ENCODE measurements at places on chromosomes 2 and 18. TPM values are rescaled to one million over a fixed set of nuclear protein-coding genes. Genes with fewer than 3 reads are reported as not detected.

NEU2 gene
- not detected for total RNA-seq

TUBA4A gene
- total RNA-seq = 72.9 TPM

- no peak for DNase-seq
Observed at GRCh38 chr18:78006774-78007260, 757.2 kb downstream of the GALR1 start.

DNA sequence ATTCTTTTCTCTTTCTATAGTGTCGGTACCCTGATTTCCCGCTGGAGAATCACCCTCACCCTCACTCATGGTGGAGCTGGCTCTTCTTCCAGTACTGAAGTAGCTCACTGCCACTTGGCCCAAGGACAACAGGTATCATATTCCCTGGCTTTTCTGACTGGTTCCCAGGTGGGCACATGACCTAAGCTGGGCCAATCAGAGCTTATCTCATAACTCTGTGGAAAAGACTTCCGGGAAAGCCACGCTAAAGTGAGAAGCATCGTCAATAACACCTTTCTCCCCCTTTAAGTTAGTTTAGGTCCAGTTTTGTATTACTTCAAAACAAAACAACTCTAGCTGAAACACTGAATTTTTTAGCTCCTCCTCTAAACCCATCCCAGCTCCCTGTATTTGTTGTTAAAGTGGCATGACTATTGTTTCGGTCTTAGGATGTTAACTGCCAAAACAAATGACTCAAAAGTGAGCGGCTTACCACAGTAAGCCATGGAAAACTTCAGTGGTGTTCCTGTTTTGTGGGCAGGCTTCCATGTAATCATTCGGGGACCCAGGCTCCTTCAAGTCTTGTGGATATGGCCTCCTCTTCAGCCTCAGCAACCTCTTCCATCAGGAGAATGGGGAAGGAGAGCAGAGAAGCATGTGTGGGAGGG lies 137.4 kb upstream of the DLX2 start:
- DNase-seq = no peak

GRCh38 chr2:207284556-207285472 lies 119.1 kb upstream of the KLF7 start:
- no peak for DNase-seq

GRCh38 chr2:135893374-135893794 lies 17.1 kb upstream of the MCM6 start:
- DNase-seq = no peak

GRCh38 chr2:44713170-44713569 lies 228.3 kb upstream of the SIX3 start:
- DNase-seq = no peak

GRCh38 chr2:10253596-10254372 lies 48.9 kb upstream of the HPCAL1 start:
- DNase-seq = peak; percentile 12

DNA sequence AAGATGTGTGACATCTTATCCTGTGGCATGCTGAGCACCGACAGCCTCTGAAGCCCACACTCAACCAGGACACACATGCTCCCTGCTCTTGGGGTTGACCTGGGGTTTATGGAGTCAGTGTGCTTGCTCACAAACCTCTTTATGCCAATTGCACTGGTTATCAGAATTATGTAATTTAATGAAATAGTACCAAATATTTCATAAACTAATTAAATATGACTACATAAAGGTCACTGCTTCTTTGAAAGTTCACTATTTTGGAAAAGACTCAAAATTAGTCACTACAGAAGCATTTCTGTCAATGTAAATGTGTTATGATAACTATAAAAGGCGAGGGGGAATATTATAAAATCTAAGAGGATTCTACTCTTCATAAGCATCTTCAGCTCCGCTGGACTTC lies 76.7 kb downstream of the FHOD3 start:
- no peak for DNase-seq

Data from left cardiac atrium (tissue), 4 donors.